ENCODE measurements at places on chromosomes 11 and 22. TPM values are rescaled to one million over a fixed set of nuclear protein-coding genes. Genes with fewer than 3 reads are reported as not detected.

DNA sequence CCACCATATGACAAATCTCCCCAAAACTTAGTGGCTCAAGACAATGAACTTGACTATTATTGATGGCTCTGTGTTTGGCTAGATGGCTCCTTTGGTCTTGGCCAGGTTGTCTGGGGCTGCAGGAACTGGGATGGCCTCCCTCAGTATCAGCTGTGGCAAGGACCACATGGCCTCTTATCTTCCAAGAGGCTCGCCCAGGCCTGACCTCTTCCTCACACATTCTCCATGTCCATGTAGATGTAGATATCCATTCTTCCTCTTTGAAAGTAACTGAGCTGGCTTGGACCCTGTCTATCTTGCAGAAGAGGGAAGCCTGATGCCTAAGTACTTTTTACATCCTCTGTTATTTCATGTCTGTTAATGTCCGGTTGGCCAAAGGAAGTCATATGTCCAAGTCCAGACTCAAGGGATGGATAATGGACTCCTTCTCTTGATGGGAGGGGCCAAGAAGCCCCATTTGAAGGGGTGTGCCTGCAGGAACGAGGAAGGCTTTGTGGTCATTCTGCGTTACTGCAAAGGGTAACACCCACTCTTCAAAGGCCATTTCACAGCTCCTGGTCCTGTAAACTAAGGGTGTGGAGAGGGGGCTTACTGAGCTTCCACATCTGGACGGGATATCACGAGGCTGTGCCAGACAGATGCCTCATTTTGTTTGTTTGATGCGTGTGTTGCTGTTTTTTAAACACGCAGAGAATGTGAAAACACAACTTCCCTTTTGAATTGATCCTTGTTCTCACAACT lies 87.1 kb downstream of the GRIK4 start:
- DNase-seq: no peak
- H3K4me1 ChIP-seq: no peaks in the 10 kb centered on the region
- H3K36me3 ChIP-seq: no peaks in the 10 kb centered on the region
- H3K4me3 ChIP-seq: no peak overlapping the region
- H3K27me3 ChIP-seq: peaks cover 5% of the 10 kb centered on the region

DNA sequence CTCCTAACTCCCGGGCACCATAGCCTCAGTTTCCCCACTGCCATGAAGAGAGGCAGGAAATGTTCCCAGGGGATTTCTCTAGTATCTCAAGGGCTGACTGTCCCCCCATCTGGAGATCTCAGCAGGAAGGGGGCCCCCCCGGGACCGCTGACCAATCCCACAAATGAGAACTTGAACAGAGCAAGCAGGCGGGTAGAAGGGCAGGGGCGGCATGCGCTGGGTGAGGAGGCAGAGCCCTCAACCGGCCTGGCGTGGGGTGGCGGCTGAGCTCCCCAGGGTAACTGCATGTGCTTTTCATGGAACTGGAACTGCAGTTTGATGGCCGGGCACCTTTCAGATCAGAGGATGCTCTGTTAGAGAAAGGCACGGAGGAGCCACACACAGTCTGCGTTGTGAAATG lies 144.5 kb downstream of the CTTN start:
- no peak for DNase-seq
- no peaks in the 10 kb centered on the region for H3K4me1 ChIP-seq
- no peak overlapping the region for H3K4me3 ChIP-seq

The FAM83F gene
- not detected for polyA plus RNA-seq

GRCh38 chr11:134047586-134047999 lies 21.3 kb upstream of the JAM3 start:
- peaks cover 25% of the 10 kb centered on the region for H3K4me1 ChIP-seq
- no peaks in the 10 kb centered on the region for H3K36me3 ChIP-seq
- no peaks in the 10 kb centered on the region for H3K27me3 ChIP-seq
- H3K27ac ChIP-seq: no peak overlapping the region
- no peak for DNase-seq
- H3K4me3 ChIP-seq: no peak overlapping the region

The SCN3B gene
- polyA plus RNA-seq: 0.44 TPM

DNA sequence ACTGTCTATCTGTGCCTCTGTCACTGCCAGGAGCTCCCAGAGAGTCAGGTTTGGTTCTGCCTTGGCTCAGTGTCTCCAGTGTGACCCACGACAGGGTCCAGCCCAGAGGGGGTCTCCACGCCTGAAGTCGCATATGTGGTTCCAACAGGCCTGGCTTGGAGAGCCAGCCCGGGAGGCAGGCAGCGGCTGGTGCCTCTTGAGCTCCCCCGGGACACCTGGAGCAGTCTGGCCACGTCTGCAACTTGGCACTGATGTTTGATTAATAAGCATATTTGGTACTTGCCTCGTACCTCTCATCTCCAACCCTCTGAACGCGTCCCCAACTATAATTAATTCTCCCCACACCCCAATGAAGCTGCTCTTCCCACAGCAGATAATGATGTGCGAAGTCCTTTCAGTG lies 31.7 kb upstream of the SHISAL1 start:
- H3K4me3 ChIP-seq: no peak overlapping the region
- no peaks in the 10 kb centered on the region for H3K27me3 ChIP-seq
- H3K4me1 ChIP-seq: 0 out of 2 replicates have a peak, but pooled peaks cover 3% of the 10 kb centered on the region
- no peak overlapping the region for H3K27ac ChIP-seq

GRCh38 chr11:116053548-116053919 lies 549.3 kb upstream of the CADM1 start:
- no peaks in the 10 kb centered on the region for H3K4me1 ChIP-seq
- H3K27ac ChIP-seq: no peak overlapping the region
- H3K36me3 ChIP-seq: no peaks in the 10 kb centered on the region
- no peak for DNase-seq

Data from SK-N-SH (cell line).